ENCODE measurements at places on chromosomes 2 and 18. TPM values are rescaled to one million over a fixed set of nuclear protein-coding genes. Genes with fewer than 3 reads are reported as not detected.

GRCh38 chr2:29841386-29842004 is 79.9 kb downstream of the ALK start:
- no peak overlapping the region for H3K27ac ChIP-seq
- no peak overlapping the region for H3K4me3 ChIP-seq
- no peaks in the 10 kb centered on the region for H3K4me1 ChIP-seq
- DNase-seq: peak; percentile 60
- no peaks in the 10 kb centered on the region for H3K36me3 ChIP-seq
- peaks cover 3% of the 10 kb centered on the region for H3K27me3 ChIP-seq

DNA sequence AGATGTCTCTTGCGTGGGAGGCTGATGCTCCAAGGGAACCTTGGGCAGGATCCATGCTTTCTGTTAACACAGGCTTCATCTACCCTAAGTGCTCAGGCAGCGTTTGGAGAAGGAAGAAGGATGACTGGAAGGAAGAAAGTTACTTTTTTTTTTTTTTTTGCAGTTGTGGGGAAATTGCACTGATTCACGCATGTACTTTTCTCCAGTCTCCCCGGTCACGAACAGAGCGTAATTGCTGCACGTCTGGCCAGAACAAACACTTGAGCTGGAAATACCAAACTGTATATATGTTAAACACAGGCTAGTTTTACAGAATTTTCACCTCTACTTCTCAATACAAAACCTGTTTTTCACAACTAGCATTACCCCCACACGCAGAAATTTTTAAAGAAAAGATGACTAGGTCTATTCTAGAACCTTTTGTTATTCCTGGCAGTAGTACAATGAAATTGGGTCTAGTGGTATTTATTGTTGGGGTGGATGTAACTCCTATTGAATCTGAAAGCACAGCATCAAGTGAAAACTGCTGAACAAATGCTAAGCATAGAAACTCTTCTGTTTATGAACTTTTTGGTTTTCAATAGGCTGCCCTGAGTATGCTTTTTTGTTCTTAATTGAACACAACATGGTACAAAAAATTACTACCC is 9.3 kb upstream of the SCYGR5 start:
- no peak overlapping the region for H3K4me3 ChIP-seq
- no peak for DNase-seq
- H3K27ac ChIP-seq: no peak overlapping the region
- H3K4me1 ChIP-seq: peaks cover 15% of the 10 kb centered on the region

DNA sequence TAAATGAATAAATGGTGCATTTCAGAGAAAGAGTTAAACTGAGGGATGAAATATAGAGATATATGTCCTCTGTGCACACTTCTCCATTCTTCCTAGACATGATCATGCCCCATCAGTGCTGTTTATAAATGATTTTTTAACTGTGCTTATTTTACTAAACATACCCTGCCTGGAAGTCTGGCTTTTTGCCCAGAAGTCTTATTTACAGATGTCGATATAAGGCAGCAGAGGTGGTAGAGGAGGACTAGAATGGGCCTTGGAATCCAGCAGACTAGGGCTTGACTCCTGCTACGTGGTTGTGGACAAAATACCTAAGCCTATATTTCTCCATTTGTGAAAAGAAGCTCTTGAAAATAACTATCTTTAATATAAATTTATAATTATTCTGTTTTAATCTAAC is 355.5 kb downstream of the RAD51AP2 start:
- no peaks in the 10 kb centered on the region for H3K36me3 ChIP-seq
- no peaks in the 10 kb centered on the region for H3K27me3 ChIP-seq
- no peak overlapping the region for H3K4me3 ChIP-seq
- H3K27ac ChIP-seq: no peak overlapping the region
- H3K4me1 ChIP-seq: no peaks in the 10 kb centered on the region

LRRTM1 gene
- total RNA-seq: not detected

Data from osteocyte (in vitro differentiated cells).